ENCODE measurements at places on chromosomes 7 and 10.

- no peak for DNase-seq
Measured at GRCh38 chr10:129102906-129103693, 363.9 kb upstream of the MGMT start.

DNA sequence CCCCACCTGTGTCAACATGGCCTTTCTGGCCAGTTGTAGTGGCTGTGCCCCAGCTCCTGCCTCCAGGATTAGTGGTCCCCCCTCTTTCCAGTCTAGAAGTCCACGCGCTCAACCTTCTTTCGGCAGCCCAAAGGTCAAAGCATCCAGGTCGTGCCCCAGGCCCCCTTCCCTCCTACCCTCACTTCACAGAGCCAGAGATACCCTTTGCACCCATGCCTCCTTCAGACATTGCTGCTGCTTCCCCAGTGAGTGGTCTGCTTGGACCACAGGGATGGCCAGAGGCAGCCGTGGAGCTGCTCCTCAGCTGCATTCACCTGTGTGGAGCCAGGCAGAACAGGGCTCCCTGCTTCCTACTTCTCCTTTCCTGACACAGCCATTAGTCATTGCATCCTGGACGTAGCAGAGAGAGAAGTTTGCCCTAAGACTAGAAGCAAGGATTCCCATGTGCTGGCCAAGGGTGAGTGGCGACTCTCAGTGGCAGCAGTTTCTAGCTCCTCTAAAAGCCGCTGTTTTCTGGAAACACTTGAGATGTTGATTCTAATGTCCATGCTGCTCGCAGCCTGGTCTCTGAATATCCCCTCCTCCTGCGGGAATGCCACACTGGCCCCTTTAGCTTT lies 243.1 kb upstream of the SHH start:
- no peak for DNase-seq

DNA sequence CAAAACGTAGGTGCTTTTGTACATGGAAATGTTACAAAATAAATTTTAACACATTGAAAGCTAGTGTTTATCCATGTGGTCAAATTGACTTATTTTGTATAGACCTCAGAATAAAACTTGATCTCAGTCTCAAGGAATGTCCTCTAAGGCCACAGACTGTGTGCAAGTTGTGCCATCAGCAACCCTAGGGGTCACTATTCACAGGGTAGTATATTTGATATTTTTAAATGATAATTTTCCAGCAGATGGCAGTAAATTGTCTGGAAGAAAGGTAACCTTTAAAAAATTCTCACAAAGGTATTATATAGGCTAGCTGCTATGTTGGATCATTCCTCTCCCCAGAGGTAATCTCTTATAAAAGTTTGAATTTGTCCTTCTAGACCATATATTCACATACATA lies 12.9 kb upstream of the SNX10 start:
- DNase-seq: peak; percentile 59

DNA sequence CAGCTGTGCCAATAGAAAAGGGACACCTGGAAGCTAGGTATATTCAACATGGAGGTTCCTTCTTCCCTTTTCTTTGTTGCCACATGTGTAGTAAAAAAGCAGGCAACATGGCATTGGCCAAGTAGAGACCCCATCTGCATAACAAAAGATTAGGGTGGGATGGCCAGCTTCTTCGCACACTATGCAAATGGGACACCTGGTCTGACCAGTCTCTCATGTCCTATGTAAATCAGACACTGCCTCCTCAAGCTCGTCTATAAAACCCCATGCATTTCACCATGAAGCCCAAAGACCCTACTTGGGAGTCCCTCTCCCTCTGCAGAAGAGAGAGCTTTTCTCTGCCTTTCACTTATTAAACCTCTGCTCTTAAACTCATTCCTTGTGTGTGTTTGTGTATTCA lies 53.9 kb downstream of the MYL10 start:
- no peak for DNase-seq

DNA sequence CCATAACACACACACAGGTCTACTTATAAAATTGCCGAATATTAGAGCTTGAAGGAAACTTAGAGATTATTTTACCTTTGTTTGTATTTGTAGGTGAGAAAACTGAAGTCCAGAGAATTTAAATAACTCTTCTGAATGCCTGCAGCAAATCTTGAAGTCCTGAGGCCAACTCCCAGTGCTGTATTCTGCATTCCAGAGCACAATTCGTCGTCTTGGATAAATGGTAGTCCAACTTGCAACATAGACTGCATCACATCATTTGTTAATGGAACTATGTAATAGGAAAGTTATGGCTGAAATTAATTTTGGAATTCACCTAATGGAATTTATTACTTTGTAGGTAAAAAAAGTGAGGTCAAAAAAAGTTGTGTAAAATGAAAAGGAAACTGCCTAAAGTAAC lies 37.3 kb upstream of the SEMA3D start:
- DNase-seq: no peak
